Hepatic stellate cell (primary cell): ENCODE measurements at places on chromosomes 5 and 9.

GRCh38 chr5:139457653-139458306 lies 4.8 kb downstream of the ECSCR start:
- no peak for DNase-seq

DNA sequence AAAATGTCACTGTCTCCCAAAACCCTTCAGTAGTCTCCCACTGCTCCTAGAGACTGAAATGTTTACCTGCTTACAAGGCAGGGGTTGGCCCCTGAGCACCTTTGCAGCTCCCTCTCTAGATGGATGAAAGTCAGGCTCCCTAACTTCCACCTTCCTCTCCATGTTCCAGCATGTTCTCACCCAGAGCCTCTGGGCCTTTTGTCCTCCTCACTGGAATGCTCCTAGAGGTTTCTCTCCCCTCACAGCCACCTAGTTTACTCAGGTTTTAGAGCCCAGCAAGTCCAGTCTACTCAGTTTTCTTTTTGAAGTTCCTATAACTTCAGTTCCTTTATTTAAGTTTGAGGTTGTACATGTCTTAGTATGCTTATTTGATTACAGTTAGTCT lies 815 bp upstream of the URM1 start:
- no peak for DNase-seq

DNA sequence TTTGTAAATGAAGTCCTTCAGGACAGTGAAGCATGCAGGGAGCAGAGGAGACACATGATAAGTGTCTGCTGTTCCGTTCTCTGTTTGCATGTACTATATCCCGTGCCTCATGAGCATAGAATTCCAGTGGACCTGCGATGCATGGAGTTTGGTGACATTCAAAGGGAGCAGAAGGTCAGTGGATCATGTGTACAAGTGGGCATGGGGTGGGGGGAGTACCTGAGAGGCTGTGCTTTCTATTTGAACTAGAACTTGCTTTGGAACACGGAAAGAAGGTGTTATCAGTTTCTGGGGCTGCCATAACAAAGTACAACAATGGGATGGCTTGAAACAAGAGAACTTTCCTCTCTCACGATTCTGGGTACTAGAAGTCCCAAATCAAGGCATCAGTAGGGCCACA lies 5.1 kb upstream of the CCNJL start:
- DNase-seq: no peak

GRCh38 chr9:83065233-83065632 lies 2.3 kb upstream of the RASEF start:
- no peak for DNase-seq

- DNase-seq: peak; percentile 0
Observed at GRCh38 chr9:80552931-80553330, 981.2 kb downstream of the TLE4 start.

DNA sequence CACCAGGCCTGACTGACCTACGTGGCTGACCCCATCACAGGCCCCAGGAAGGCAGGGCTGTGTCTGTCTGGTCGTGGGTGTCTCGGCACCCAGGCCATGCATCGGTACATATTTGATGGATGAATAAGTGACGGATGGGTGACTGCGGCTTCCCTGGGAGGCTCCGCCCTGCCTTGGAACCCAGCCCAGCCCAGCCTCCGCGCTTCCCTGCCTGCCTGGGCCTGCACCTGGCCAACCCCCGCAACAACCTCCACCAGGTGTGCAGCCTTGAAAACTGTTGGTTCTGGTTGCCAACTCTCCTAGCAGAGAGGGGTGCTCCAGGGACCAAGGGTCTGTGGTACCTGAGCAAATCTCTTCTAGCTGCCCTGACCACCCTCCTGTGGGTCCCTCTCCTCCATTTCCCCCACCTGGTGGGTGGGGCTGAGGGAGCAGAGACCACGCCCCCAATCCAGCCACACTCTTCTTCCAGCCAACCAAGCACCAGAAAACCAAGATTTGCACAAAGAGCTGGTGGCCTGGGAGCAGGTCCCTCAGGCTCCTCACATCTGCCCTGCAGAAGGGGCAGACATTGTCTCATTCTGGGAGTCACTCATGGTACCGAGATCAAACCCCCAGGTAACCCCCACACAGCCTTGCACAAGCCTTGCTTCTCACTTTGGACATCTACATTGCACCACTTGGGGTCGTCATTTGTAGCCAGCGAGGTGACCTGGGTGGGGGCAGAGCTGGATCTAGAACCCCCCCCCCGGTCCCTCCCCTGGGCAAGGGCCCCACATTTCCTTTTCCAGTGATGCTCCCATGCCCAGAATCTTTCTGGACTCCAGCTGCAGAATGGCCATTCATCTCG lies 100.6 kb upstream of the IER5L start:
- DNase-seq: no peak

GRCh38 chr5:121489972-121490371 lies 361.7 kb upstream of the FTMT start:
- DNase-seq: no peak

DNA sequence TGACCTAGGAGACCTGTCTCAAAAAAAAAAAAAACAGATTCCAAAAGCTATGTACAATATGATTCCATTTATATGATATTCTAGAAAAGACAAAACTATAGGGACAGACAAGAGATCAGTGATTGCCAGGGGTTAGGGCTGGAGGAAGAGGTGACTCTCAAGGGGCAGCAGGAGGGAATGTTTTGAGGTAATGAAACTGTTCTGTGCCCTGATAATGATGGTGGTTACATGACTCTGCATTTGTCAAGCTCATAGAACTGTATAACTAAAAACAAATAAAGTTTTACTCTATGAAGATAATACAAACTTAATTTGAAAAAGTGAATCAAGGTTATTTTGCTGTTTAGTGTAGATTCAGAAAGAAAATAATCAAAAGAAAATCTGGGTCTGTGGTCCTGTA lies 125.3 kb upstream of the IQGAP2 start:
- DNase-seq: no peak

DNA sequence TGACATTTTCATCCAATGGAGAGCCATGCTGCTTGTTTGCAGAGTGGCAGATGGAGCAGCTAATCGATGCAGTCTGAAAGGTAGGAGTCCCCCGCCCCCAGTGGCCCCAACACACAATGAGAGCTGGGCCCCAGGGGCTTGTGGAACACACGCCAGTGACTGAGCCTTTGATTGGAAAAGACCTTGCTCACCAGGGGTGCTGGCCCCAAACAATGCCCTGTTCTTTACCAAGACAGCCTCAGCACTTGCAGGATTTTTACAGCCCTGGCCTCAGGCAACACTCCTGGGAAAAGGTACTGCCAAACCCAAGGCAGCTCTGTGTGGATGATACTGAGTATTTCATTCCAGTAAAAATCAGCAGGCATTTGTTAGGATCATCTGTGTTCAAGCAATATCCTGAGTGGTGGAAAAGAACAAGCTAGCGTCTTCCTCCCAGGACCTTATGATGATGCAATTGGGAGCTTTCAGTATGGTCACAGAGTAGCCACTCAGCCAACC lies 276.8 kb upstream of the CLINT1 start:
- no peak for DNase-seq

- DNase-seq: no peak
Observed at GRCh38 chr9:5698810-5699556, 70.1 kb downstream of the RIC1 start.

- no peak for DNase-seq
Observed at GRCh38 chr9:92119586-92119985, 4.4 kb upstream of the SPTLC1 start.

DNA sequence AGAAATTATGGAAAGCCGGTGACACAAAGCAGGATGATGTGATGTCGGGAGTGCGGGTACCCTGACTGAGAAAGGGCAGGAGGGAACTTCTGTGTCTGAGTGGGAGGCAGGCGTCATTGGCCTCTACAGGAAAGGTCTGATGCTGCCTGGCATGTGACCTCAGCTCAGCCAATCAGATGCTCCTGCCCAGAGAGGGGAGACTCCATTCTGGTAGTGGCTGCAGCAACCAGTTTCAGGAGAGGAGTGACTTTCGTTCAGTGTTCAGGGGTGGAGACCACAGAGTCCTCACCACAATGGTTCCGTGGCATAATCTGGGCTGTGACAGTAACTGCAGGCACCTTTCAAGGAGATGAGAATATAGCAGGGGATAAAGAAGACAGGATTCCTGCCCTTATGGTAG lies 6.7 kb upstream of the SFXN1 start:
- DNase-seq: no peak

GRCh38 chr9:77729177-77729576 lies 81.1 kb upstream of the GNA14 start:
- DNase-seq: no peak
